ENCODE measurements at places on chromosomes 5 and 9. TPM values are rescaled to one million over a fixed set of nuclear protein-coding genes. Genes with fewer than 3 reads are reported as not detected.
A peak's percentile ranks its signal among the peaks of the same experiment; 100 is the strongest.

GRCh38 chr5:87154191-87154590, 113.5 kb upstream of the RASA1 start:
- DNase-seq = no peak

DNA sequence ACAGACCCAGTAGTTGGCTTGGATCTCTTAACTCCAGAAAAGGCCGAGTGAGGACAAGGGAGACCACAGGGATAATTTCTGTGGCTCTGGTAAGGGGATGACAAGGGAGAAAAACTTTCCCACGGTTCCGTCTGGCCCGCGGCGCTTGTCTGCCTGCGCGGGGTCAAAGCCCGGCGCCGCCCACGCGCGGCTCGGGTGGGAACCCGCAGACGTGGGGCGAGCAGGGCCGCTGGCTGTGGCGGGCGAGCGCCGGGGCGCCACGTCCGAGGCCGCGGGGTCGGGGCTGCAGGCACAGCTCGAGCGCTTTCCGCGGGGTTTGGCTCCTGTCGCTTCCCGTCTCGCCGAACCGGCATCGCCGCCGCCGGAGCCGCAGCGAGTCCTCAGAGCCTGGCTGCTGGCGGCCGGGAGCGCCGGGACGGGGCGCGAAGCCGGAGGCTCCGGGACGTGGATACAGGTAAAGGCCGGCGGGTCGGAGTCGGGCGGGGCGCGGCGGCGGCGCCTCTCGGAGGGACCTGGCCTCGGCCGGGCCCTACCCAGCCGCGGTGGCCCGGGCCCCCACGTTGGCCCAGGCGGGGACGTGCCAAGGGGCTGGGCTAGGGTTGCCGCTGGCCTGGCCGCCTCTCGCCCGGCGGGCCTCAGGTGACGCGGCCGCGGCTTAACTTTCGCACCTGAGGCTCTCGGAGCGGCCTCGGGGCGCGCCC, at the start of gene RNF180:
Gene RNF180 (plus strand): TSS at position 344 of the 701 bp plus-strand sequence. CDS start 34,965 bp downstream, outside the sequence.
- peak; percentile 37 for DNase-seq

GRCh38 chr5:82158755-82159413, 119.3 kb downstream of the RPS23 start:
- DNase-seq = no peak

- DNase-seq = no peak
Observed at GRCh38 chr5:174084691-174085154, 39.2 kb downstream of the NSG2 start.

DNA sequence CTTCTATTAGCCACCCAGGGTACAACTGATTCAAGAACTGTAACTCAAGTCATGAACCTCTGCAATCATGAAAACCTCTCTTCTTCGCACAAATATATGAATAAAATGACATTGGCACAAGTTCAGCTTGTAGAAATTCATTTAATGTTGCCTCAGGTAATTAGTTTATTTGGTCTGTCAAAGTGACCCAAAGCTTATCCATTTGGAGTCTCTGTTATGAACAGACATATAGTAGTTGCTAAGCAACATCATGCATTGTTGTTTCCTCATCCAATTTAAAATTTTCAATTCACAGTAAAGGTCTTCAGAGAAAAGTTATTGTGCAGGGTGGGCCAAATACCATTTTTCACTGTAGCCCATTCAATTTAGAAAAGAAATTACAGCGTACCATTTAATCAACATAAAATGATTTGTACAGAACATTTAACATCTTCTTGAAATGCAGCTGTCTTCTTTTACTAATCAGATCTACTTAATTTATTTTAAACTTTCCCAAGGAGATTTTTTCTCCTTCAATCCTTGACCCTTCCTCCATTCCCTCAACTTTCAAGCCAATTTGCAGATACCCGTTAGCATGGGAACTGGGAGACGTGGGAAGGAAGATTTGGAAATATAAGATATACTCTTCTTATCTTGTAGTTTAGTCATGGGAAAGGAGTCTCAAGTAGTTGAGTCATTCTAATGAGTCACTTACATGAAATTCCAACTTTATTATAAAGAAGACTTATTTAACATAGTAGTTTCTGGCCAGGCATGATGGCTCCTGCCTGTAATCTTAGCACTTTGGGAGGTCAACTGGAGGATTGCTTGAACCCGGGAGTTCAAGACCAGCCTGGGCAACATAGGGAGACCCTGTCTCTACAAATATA, 231.3 kb downstream of the ATPSCKMT start:
- no peak for DNase-seq

DNA sequence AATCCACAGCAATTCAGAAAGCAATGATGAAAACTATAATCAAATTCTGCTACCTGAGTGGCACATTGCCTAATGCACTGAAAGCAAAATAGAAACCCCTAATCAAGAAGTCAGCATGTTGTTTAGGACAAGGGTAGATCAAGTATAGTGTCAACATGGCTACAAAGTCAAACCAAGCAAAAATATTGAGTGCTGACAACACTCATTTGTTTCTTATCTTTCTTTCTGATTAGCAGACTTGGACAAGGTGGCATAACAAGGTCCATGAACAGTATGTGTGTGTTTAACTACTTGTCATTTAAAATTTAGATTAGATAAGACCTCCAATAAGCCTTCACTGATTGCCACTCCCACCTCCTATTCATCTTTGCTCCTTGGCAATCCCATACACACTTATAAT, 332.4 kb downstream of the KIAA0825 start:
- DNase-seq = no peak

Gene SLCO4C1
- total RNA-seq = not detected

Gene SYK
- total RNA-seq = 0.53 TPM
